ENCODE measurements at places on chromosomes 5 and 9. TPM values are rescaled to one million over a fixed set of nuclear protein-coding genes. Genes with fewer than 3 reads are reported as not detected.

DNA sequence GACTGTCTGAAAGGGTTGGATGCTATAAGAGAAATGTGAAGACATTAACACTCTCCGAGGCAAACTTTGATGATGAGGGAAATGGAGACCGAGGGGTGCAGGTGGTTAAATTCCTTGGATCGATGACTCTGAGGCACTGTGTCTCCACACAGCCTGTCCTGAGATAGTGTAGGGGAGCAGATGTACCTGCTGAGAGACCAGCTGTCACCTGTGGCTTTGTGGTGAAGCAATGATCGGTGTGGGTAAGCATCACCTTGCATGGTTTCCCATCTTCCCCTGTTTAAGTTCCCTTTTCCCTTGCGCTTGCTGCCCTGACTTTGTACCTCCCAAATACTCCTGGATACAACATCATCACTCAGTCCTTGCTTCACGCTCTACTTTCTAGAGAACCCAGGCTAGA lies 9.8 kb upstream of the MIER3 start:
- no peak for DNase-seq

Gene SWI5
- 28.3 TPM for total RNA-seq

GRCh38 chr5:116428966-116429365 lies 145.7 kb downstream of the SEMA6A start:
- DNase-seq, result no peak

DNA sequence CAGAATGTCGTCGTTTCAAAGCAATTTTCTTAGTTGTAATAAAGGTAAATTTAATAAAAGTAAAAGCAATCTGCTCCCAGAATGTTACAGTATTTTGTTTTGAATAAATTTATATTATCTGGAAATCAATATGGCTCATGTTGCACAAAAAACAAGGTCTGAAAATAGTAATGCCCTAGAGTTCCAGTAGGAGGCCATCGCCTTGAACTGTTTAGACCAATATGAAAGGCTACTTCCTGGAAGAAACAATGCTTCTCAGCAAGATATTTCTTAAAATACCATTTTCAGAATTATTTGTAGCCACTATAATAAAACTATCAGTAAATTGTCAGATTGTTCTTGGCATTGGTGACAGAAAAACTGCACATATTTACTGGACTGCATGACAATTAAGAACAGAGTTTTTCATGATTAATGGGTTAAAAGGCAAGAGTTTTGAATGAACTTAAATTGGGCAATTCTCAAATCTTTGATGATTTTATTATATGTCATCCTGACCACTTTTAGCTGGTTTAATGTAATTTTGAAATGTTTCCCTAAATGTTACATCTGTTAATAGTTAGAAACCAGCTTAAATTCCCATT lies 153.2 kb downstream of the COMMD10 start:
- no peak for DNase-seq

Gene GFPT2
- total RNA-seq, result 2.1 TPM

- no peak for DNase-seq
These were observed 352.3 kb downstream of the SLCO4C1 start for GRCh38 chr5:101943784-101944183.

- no peak for DNase-seq
These were observed 14.4 kb downstream of the TBC1D9B start for GRCh38 chr5:179893076-179893957.

Gene KIAA1958
- total RNA-seq, result 10.4 TPM

DNA sequence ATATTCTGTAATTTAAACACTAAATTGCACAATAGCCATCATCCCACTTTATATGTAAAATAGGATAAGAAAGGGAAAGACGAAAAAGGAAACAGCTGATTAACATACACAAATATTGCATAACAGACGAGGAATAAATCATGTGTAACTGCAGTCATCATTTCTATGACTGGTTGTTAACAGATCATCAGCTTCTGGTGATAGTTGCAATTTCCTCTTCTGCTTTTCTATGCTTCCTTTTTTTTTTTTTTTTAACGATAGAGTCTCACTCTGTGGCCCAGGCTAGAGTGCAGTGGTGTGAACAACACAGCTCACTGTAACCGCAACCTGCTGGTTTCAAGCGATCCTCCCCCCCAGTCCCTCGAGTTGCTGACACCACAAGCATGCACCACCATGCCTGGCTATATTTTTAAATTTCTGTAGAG lies 22.5 kb upstream of the JAKMIP2 start:
- no peak for DNase-seq

Gene POU5F2
- total RNA-seq, result 0.39 TPM

Gene PCDHA3
- total RNA-seq, result not detected

DNA sequence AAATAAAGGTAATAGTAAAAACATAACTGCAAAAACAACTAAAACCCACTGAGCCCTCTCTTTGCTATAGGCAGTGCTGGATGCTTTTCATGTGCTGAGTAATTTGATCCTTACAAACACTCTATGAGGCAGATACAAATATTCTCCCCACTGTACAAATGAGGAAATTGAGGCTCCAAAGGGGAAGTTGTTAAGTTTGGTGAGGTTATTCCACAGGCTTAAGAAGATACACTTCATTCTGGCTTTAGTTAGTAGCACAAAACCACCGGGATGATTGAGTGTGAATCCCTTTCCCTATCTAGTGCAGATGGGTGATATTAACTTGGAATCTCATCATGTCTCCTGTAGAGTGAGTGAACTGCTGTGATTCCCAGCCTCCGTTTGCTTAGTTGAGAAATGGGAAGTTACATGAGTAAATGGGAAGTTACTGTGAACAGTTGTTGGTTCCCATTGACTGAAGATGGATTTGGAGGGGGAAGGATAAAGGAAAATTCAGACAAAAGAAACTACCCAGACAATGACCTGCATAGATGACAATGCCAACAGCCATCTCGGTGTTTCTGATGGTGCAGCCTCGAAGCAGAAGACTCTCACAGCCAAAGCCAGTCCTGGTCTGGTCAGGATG lies 208.3 kb downstream of the ATP10B start:
- DNase-seq, result no peak

DNA sequence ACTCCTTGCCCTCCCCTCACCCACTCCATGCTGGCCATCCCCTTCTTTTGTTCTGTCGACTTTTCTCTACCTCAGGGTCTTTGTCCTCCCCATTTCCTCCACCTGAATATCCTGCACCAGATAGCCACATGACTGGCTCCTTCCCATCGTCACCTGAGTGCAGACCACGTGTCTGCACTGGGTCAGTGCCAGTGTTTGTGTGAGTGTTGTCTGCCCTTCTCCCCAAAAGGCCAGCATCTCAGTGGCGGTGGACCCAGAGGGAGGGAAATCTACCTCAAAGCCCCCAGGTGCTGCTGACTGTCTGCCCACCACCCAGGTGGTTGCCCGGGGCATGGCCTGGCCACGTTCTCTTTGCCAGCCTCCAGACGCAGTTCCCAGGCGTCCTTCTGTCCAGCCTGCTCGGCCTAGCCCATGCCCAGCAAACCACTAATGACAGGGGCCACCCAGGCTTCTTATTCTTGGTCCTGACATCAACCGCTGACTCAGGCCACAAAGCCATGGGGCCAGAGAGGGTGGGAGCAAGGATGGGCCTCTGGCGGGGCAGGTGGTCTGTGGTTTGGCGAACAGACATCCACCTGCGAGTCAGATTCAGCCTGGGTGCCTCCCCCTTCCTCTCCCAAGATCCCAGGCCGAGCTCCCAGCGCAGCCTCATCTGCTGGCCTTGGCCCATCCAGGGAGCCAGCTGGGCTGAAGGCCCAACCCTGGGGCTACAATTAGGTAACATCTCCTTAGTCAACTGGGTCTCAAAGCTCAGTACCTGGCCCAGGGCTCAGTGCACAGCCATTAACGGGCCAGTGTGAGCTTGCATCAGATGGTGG lies 5.5 kb upstream of the NINJ1 start:
- no peak for DNase-seq

GRCh38 chr9:32899181-32899580 lies 102.2 kb downstream of the APTX start:
- no peak for DNase-seq

DNA sequence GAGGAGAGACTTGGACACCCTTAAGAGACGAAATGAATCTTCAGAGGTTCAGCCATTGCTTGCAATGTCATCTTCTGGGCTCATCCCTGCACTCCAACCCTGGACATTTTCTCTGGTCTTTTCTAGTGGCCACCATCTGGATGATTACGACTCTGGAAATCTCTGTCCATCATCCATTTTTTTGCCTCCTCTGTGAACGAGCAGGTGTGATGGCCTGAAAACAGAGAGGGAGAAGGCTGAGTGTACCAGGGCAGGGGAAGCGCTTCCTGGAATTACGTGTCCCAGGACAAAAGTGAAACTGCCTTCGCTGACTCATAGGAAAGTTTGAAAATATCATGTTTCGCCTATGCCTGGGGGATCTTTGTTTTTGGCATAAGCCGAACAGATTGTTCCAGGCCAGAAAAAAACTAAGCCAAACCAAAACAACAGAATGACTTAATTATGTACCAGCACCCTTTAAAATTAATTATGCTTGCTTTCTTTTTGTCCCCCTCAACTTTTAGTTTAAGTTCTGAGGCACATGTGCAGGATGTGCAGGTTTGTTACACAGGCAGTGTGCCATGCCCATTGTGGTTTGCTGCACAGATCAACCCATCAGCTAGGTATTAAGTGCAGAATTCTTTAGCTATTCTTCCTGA lies 31.9 kb downstream of the ANKRD33B start:
- peak; percentile 86 for DNase-seq

DNA sequence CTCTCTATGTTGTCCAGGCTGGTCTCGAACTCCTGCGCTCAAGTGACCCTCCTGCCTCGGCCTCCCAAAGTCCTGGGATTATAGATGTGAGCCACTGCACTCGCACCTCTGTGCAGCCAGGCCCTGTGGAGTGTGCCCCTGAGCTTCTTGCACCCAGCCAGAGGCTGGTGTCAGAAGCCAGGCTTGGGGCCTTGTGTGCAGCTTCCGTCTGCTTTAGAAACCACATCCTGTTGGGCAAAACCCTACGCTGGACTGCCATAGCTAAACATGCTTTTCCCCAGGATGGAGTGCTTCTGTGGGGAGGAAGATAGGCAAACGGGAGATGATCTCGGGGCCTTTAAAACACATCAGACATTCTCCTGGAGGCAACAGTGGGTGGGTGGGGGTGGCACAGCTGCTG lies 40.1 kb downstream of the PRRT1B start:
- DNase-seq, result no peak

DNA sequence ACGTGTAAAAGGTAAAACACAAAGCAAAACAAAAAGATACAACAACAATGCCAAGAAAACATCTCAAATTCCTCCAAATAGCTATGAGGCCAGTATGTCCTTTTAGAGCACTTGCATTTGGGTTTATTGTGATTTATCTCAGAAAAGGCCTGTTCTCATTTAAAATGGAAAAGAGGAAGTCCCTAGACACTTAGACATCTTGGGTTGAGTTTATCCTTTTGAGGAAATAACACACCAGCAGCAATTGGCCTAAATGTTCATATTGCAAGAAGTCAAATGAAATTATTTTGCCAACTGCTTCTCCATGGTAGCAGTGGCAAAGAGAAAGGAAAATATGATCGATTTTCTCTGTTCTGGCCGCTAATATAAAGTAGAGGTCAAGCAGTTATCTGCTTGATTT lies 43.6 kb upstream of the TRMT10B start:
- DNase-seq, result no peak

Gene CARD9
- total RNA-seq, result 1.7 TPM

GRCh38 chr9:8958358-8958757 lies 1158.8 kb upstream of the DMAC1 start:
- DNase-seq, result no peak

- no peak for DNase-seq
These were observed 247.3 kb downstream of the PDZD2 start for GRCh38 chr5:31886206-31886605.

DNA sequence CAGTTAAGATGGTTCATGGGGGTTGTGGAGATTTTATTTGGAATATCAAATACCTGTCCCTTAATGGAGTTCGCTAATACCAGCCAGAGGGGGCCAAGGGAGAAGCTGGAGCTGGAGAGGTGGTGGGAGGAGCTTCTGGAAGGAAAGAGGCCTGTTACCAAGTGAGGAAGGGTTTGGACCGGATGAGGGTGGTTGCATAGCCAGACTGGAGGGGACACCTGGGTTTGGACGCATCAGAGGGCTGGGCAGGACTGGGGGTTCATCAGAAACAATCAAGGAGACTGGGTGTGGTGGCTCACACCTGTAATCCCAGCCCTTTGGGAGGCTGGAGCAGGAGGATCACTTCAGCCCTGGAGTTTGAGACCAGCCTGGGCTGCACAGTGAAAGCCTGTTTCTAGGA lies 111.8 kb upstream of the IER5L start:
- DNase-seq, result no peak

DNA sequence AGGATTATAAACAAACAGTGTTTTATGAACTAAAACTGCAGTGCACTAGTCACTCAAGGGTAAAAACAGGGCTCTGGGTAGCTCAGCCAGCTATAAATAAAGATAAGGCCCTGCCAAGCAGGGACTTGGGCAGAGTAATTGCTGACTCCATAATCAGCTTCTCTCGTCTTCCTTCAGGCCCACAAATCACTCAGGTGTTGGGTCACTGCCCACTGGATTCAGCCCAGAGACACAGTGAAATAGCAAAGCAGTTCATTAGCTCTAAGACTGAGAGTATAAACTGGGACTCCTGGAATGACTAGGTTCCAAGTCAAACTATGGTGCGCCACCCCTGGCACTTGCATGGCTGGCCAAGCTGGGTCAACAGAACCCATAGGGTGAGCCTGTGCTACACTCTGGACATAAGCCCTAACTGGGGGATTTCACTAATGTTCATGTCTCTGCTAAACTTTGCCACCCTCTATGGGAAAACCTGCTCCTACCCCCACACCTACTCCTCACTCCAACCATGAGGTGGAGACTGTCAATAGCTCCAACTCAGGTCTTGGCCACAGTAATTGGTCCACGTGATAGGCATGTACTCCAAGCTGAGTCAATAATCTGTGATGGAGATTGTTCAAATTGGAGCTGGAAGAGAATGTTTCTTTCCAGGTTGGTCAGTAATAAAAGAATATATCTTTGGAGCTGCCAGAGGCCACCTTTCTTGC lies 158.5 kb downstream of the SLIT3 start:
- no peak for DNase-seq

GRCh38 chr5:98794001-98794400 lies 20.5 kb downstream of the RGMB start:
- DNase-seq, result no peak

GRCh38 chr9:33506626-33507370 lies 17.3 kb upstream of the ANKRD18B start:
- DNase-seq, result no peak

Gene KIF12
- 0.87 TPM for total RNA-seq

Gene ANKRD18A
- total RNA-seq, result 9.6 TPM

DNA sequence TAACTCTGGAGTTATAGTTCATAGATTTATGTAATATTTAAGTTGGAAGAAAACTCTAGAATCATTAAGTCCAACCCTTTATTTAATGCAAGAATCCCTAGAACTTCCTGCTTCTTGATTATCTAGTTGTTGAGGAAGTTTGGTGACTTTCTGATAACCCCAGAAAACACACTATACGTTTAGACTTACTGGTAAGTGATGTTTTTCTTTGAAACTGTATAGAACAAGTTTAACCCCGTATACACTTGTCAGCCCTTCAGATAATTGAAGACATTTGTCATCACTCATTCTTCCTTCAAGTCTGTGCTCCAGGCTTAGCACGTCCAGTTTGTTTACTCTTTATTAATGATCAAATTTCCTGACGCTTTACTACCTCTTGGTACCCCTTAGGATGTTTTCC lies 9.0 kb downstream of the NDUFS4 start:
- DNase-seq, result no peak
